ENCODE measurements at places on chromosomes 2 and 18.

DNA sequence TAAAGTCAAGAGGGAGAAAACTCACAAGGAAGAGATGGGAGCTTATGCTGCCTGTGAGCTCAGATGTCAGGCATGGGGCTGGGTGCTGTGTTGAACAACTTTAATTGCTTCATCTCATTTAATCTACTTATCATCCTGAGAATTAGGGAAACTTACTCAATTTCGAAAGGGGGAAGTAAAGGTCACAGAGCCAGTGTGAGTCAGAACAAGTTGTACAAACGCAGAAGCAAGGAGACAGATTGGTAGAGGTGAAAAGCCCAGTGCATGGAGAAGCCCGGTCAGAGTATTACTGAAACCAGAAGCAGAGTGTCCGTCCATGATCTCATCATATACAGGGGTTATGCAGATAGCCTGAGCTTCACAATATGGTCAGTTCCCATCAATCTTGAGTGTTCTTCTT is 281.1 kb upstream of the POU3F3 start:
- DNase-seq, result no peak

DNA sequence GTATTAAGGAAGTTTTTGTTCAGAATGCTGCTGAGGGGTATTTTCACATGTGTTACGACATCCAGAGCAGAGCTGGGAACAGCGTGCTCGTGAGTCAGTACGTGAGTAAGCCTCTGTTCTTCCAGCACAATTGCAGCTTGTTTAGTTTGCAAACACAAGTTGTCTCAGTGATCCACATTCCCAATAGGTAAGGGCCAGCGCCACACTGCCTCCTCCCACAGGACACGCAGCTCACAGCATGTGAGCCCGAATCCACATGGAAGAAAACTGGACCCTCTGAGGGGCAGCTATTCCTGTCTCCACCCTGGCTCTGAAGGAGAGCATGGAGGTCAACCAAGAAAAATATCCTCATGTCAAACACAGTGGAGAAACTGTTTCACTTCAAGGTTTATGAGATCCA is 173.9 kb upstream of the PID1 start:
- DNase-seq, result no peak

DNA sequence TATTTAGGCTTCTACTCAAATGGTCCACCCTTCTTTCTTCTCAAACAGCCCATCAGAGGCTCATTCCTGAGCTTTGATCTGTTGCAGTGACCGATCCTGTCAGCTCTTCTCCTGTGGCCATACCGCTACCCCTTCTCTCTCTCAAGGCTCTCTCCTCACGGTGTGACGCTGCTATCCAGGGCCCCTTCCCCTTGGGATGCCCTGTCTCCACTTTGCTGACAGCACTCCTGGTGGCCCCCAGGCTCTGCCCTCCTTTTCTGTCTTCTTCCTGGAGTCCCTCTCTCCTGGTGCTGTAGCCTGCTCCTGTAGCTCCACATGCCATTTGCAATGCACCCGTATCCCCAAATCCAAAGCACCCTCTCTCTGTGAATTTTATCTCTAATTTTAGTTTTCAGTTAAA is 45.4 kb upstream of the CTAGE1 start:
- DNase-seq, result no peak

DNA sequence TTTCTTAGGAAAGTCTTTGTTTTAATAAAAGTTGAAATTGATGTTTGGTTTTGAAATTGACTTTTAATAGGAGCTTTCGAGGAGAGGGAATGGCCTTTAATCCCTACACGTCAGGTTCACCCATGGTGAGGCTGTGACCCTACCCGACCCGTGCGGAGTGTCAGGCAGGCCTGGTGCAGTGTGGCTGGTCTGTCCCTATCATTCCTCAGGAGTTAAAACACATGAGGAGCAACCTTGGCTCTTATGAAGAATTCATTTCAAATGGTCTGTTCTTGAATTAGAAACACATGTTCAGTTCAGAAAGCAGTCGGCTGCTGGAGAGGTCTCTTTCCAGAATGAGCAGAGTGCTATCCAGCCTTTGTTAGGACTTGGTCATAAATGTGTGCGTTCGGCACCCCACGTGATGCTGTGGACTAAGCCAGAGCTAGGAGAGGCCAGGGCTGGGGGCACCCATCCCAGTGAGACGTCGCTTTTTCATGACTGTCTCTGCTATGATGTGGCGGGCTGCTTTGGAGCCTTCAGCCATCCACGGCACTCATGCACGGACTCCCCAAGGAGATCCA is 54.7 kb downstream of the EMILIN2 start:
- no peak for DNase-seq

DNA sequence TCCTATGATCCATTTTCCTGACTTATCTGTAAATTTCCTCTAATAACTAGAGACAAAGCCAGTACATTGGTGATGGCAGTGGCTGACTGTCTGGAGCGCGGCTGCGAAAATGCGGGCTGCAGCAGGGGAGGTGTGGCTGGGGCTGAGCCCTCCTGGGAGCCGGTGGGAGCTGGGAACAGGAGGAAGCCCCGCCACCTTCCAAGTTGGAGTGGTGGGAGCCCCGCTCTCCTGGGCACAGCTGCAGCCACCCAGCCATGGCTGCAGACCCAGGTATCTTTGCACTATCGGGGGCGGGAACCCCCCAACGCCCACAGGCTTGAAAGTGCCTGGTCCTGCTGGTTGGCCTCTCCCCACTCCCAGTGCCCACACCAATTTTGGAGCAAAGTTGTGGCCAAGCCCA is 633.0 kb upstream of the TMEFF2 start:
- DNase-seq, result no peak

DNA sequence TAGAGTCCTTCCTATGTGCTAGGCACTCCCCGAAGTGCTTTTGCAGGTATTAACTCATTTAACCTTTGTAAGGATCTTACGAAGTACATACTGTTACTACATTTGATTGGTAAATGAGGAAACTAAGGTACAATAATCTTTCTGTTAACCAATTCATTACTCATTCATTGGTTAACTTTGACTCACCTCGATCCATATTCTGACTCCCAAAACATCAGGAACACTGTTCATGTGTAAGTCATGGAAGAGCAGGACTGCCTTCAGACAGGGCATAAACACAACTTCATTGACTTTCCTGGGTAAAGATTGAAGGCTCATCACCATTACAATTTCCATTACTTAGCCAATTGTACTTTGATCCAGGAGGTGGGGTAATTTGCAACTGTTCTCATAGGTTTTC is 40.6 kb downstream of the NAPG start:
- DNase-seq, result no peak

DNA sequence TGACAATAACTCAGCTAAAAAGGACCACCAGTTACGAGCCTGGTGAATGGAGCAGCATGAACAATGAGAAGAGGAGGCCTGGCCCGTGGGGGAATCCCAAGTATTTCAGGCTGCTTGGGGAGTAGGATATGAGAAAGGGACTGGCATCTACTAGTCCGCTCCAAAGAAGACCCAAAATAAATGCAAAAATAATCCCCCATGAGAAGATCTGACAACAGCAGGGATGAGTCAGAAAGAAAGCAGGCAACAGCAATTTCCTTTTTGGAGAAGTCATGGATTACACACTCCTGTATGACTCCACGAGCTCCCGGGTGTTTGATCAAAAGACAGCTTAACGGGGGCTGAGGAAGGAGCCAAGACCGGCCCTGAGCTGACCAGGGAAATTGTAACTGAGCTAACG is 111.4 kb downstream of the SOX11 start:
- no peak for DNase-seq

- no peak for DNase-seq
These were observed 288.5 kb downstream of the TNS1 start for GRCh38 chr2:217714287-217714751.

GRCh38 chr2:117858336-117858735 is 43.8 kb downstream of the DDX18 start:
- DNase-seq, result no peak

- DNase-seq, result no peak
These were observed 333.7 kb upstream of the MEIS1 start for GRCh38 chr2:66101206-66101605.

GRCh38 chr2:98907966-98908905 is 27.8 kb downstream of the CRACDL start:
- DNase-seq, result no peak

DNA sequence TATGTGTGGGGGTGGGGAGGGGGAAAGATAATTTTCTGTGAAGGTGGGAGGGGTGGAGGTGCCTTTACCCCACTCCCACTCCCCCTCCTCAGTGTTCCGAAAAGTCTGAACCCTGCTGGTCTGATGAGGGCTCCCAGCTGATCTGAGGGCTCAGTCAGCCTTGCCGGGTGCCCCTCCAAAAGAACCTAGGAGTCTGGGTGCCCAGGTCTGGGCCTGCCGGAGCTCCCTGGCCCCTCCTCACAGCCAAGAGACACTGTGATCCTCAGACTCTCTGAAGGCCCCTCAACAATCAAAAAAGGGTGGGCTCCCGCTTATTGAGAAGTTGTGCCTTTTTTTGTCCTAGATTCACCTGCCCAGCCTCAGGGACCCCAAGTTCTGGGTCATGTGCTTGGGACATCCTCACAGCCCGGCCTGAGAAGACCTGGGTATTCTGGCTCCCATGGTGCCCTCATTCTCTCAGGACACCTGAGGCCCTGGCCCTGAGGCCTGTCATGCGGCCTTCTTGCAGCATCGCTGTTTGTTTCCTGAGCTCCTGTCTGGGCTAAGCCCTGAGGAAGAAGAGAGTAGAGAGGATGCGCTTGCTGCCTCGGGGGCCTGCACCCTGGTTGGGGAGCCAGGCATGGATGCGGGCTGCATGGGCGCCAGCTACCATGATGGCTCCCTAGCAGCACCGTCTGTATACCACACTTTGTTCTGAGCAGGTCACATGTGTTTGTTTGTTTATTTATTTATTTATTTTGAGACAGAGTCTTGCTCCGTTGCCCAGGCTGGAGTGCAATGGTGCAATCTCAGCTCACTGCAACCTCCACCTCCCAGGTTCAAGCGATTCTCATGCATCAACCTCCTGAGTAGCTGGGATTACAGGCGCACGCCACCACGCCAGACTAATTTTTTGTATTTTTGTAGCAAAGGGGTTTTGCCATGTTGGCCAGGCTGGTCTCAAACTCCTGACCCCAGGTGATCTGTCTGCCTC is 44.0 kb downstream of the SDC1 start:
- no peak for DNase-seq

Data from activated CD4-positive, alpha-beta T cell treated with anti-CD3 and anti-CD28 coated beads, Interleukin-2, amount 50 U/mL, for 1 hour (primary cell).